Upper lobe of right lung (tissue), 1 donor: ENCODE measurements at places on chromosomes 6 and 20.

- peaks cover 22% of the 10 kb centered on the region for H3K4me1 ChIP-seq
- H3K36me3 ChIP-seq = no peaks in the 10 kb centered on the region
- no peak overlapping the region for H3K4me3 ChIP-seq
- H3K27ac ChIP-seq = no peak overlapping the region
These were observed 1.9 kb upstream of the BCAS4 start for GRCh38 chr20:50792708-50793574.

DNA sequence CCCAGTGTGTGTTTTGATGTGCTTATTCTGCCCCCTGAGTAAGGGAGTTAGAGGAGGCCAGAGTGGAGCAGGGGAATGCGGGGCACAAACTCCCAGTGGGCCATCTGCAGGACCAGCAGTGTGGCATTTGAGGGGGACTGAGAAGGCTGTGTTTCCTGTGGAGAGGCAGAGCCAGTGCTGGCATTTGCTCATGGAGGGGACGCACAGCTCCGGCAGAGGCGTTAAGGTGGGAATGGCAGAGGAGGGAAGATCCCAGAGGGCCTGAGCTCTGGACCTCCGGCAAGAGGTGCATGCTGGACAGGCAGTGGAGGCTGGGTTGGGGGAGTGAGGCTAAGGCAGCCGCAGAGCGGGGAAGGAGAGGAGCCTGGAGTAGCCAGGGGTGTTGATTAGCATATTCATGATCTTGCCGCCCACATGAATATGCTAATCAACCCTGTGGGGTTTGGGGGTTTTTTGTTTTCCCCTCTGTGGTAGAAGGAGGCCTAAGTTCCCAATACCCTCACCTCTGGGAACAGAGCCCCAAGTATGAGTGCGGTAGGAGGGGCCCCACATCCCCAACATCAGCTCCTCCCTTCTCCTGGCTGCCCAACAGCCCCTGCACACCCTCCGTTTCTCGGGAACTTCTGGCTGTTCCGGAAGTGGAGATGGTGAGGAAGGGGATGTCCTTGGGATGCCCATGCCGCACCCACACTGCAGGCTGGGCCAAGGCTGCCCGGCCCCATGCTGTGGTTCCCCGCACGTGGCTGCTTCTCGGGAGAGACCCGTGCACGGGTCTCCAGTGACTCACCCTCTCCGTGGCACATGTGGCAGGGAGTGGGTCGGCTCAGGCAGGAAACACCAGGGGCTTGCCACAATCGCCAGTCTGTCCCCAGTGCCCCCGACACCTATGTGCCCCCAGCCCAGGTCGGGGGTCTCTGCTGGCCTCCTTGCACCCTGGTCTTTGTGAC lies 33.8 kb downstream of the DLGAP4 start:
- no peaks in the 10 kb centered on the region for H3K36me3 ChIP-seq
- no peak for DNase-seq
- peaks cover 29% of the 10 kb centered on the region for H3K27me3 ChIP-seq
- H3K4me1 ChIP-seq = no peaks in the 10 kb centered on the region
- H3K4me3 ChIP-seq = no peak overlapping the region
- no peak overlapping the region for H3K27ac ChIP-seq

DNA sequence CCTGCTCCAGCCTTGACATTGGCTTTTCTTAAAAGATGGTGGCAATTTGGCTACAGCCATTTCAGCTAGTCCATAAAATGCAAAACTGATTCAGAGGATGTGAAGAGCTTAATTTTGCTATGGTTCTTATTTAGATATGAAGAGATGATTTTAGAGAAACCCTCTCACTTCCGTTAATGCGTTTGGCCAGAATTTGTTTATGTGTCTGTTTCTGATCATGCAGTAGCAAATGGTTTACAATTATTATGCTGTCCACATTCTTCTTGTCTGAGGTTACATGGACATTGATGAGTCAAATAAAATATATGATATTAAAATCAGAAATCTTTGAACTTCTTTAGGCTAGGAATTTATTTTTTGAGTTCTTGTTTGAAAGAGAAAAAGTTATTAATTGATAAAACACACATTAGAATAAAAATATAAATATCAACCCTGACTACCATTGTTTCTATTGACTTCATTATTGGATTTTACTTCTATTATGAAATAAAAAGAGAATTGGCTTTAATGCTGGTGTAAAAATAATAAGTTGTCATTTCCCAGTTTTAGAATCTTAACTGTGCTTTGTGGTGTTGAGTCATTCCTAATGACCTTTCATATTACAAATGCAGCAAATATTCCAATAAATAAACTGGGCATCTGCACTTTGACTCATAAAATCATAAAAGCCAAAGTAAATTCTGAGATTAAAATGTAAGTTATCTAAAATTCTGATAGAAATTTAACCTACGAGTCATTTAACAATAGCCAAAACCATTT lies 1286.0 kb upstream of the GJE1 start:
- no peaks in the 10 kb centered on the region for H3K27me3 ChIP-seq
- DNase-seq = no peak
- H3K4me1 ChIP-seq = no peaks in the 10 kb centered on the region
- no peak overlapping the region for H3K27ac ChIP-seq

DNA sequence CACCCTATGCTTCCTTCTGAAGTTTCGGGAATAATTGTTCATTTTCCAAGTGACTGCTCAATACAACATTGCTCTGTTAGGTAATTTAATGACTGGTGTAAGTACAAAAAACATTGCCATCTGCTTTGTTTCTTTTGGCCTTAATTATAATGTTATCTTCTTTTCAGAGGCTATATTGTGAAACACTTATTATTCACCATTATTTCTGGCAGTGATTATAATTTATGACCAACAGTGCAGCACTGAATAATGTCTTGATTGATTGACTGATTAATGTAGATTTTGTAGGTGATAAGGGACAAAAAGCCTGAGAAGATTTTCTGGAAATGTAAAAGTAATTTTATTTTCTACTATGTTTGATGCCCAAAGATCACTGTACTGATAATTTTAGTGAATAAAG lies 377.7 kb downstream of the PLCB1 start:
- H3K36me3 ChIP-seq = no peaks in the 10 kb centered on the region
- no peak overlapping the region for H3K4me3 ChIP-seq
- no peaks in the 10 kb centered on the region for H3K4me1 ChIP-seq
- no peak overlapping the region for H3K27ac ChIP-seq

- H3K36me3 ChIP-seq = peaks cover 26% of the 10 kb centered on the region
- no peak overlapping the region for H3K4me3 ChIP-seq
- H3K27ac ChIP-seq = no peak overlapping the region
- no peaks in the 10 kb centered on the region for H3K27me3 ChIP-seq
These were observed 119.1 kb downstream of the CHD6 start for GRCh38 chr20:41499064-41499463.

DNA sequence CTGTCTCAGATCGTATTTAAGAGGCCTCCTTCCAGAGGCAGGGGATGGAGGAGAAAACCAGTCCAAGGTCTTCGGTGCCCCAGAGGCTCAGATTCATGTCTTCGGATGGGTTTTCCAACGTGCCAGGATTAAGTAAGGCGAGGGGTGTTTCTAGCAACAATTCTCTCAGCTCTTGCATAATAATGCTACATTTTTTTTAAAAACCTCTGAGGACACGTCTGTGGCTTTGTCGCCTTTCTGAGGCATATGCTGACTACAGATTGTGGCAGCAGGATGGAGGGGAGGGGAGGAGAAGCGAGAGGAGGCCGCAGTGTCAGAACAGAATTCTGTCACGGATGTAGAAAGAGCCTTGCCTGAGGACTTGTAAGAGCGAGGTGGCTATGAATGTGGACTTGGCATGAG lies 17.7 kb upstream of the CCDC167 start:
- H3K27me3 ChIP-seq = peaks cover 29% of the 10 kb centered on the region
- no peaks in the 10 kb centered on the region for H3K36me3 ChIP-seq
- H3K4me1 ChIP-seq = no peaks in the 10 kb centered on the region
- DNase-seq = no peak
- no peak overlapping the region for H3K4me3 ChIP-seq

DNA sequence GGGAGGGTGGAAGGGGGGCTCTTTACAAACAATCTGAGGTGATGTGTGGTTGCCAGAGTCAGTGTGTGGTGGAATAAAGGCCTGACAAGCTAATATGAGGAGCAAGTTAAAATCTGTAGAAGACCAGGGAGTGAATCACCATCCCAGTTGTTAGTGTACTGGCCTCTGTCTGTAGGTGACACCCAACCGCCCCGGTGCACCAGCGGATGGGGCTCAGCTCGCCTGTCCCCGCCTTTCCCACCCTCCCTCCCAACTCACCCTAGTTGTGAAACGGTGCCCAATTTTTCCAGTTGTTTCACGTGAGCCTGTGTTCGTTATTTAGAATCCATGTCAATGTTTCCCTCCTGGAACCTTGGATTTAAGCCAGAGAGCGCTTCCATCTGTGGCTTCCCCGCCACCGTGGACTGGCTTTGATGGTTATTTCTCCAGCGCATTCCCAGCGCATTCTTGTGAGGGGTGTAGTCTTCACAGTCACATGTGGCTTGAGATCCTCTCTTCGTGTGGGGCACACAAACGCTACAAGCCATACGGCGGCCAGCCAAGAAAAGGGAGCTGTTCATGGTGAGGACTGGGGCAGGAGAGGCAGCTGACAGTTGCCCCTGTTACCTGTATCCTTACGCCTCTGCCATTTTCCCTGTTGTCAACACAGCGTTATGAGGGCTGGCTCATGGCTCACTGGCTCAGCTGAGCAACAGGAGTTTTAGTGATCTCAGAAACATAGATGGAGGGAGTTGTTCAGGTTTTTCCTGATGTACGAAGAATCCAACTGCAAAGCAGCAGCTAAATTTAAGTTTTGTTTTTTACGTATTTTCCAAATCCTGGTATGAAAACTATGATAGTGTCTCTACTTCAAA lies 137.6 kb downstream of the ZDHHC14 start:
- no peak overlapping the region for H3K4me3 ChIP-seq
- no peaks in the 10 kb centered on the region for H3K4me1 ChIP-seq
- H3K27ac ChIP-seq = no peak overlapping the region
- no peaks in the 10 kb centered on the region for H3K36me3 ChIP-seq
- no peak for DNase-seq

DNA sequence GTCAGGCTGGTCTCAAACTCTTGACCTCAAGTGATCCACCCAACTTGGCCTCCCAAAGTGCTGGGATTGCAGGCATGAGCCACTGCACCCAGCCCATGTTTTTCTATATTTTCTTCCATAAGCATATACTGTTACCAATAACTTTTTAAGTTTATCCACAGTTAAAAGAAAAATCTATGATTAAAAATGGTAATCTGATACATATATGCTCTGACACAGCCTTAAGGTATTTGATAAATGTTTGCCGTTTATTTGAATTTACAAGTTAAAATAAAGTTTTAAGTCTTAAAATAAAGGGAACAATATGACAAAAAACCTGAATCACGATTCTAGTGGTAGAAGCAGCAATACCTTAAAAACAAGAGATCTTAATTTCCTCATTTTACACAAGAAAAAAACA lies 5.2 kb downstream of the STK38 start:
- H3K4me3 ChIP-seq = no peak overlapping the region
- peaks cover 24% of the 10 kb centered on the region for H3K4me1 ChIP-seq
- H3K27ac ChIP-seq = no peak overlapping the region
- peaks cover 35% of the 10 kb centered on the region for H3K36me3 ChIP-seq
